ENCODE measurements at places on chromosomes 5 and 9.

- DNase-seq = no peak
Observed at GRCh38 chr5:74156728-74157383, 483.7 kb downstream of the ENC1 start.

GRCh38 chr9:135249711-135250110 lies 162.2 kb downstream of the OLFM1 start:
- DNase-seq = no peak

DNA sequence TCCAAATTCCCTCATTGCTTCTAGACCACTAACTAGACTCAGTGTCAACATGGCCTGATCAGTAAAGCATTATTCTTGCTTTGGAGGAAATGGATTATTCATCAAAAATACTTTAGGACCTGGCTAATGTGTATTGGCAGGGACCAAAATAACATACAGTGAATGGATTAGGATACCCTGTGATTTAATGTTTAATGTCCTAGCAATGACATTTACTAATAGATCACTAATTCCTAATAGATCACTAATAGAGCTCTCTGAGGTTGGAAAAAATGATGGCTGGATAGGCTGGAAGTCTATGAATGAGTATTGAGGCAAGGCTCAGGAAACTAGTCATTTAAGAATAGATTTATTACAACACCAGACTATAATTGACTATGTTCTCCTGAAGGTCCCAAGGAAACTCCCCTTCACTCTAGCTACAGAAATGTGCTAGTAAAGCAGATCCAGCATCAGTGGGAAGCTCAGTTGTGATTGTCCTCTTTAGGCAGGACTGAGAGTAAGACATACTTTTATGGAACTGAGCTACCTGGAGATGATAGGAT lies 46.1 kb upstream of the CHSY3 start:
- no peak for DNase-seq

DNA sequence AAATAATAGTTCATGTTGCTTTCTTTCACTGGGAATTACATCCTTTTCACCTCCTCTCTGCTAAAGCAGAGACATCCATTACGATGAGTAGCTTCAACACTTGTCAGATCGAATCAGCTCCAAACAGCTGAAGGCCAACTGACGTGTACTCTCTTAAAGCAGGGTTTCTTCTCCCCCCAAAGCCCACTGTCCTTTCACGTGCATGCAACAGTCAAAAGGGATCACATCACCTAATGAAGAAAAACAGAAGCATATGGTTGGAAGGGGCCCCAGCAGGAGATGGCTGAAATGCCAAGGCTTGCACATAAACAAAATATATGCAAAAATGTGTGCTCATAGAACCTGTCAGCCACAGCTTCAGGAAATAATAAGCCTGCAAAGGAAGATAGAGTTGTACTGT lies 421.6 kb downstream of the ANXA1 start:
- no peak for DNase-seq

- DNase-seq = peak; percentile 50
Observed at GRCh38 chr5:141475625-141476131, at the start of gene PCDHGC3. PCDHGC3 (plus strand) TSS chr5:141475966; CDS start chr5:141476117, 151 bp downstream.

DNA sequence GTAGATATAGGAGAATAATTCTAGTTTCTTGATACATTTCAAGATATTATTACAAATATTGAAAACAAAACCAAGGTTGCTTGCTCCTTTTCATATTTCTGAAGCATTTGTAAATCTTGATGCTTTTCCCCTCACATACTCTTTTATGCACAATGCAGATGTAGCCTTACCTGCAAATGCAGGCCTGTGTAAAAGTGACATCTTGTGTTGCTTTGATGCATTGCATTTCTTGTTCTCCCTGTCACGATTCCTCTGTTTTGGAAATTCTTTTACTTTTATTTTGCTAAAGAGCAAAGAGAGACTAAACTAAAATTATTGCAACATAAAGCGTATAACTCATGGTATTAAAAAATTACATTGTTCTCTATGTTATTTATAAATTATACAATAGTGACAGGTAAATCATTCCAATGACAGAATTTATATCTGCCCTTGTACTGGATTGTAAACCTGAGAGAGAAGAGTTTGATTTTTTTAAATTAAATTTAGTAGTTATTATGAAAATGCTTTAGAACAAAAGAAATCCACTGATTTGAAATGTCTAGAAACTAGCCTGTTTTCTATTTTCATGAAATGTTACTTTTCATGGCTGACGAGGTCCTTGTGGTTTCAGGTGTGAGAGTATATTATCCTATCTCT lies 970.0 kb downstream of the MAT2B start:
- DNase-seq = no peak

GRCh38 chr9:128411364-128412119 lies 9.1 kb upstream of the CERCAM start:
- DNase-seq = no peak

GRCh38 chr9:125966959-125967711 lies 220.0 kb downstream of the PBX3 start:
- no peak for DNase-seq

Measured in stimulated activated CD4-positive, alpha-beta T cell treated with anti-CD3 and anti-CD28 coated beads, Interleukin-4, amount 100 ng/mL, for 24 hours (primary cell).